GM19239 (cell line): ENCODE measurements at places on chromosomes 1 and 21.

- DNase-seq = no peak
These were observed 41.2 kb downstream of the OPRD1 start for GRCh38 chr1:28853093-28853742.

GRCh38 chr1:11338284-11338924 is 65.4 kb downstream of the UBIAD1 start:
- DNase-seq = no peak

GRCh38 chr1:7145947-7146346 is 360.7 kb downstream of the CAMTA1 start:
- no peak for DNase-seq

DNA sequence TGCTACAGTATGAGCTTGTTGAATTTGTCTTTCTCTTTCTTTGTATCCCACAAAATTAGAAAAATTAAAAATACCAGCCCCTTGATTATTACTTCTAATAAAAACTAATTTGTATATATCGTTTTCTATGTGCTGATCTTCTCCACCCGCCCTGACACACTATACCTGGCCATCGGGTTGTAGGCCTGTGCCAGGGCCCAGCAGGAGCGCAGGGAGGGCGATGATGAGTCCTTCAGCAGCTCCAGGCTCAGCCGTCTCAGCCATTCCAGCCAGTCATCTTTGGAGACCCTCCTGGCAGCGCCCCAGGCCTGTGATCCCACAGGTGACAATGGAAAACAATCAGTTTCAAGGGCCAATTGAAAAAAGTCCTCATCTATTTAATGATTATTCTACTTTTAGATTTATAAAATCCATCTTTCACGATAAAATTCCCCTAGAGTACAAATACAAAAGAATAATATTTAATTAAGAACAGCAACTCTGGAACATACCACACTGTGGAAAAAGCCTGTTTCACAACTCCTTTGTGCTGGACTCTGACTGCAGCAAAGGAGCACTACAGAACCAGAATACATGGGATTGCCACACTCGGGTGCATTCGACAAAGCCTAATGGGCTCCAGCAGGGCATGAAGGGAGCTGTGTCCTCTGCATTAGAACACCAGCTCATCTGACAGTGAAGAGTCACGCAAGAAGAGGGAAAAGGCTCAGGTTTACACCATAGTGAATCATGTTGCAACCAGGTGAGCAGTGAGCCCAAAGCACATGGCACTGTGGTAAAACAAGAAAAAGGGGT is 15.4 kb downstream of the ANGPTL7 start:
- no peak for DNase-seq

DNA sequence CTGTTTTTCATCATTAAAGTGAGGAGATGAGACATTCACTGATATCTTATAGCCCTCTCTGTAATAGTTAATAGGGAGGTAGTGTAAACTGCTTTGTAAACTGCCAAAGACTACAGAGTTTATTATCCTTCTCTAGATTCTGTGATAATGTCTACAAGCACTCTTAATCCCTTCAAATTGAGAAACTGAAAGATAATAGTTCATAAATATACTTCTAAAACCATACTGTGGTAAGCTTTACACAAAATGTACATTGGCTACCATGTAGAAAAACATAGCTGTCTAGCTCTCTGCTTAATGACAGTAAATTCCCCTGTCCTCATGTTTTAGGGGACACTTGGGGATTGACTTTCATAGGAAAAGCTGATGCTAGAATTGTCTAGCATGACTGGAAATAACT is 39.6 kb downstream of the CXADR start:
- no peak for DNase-seq

DNA sequence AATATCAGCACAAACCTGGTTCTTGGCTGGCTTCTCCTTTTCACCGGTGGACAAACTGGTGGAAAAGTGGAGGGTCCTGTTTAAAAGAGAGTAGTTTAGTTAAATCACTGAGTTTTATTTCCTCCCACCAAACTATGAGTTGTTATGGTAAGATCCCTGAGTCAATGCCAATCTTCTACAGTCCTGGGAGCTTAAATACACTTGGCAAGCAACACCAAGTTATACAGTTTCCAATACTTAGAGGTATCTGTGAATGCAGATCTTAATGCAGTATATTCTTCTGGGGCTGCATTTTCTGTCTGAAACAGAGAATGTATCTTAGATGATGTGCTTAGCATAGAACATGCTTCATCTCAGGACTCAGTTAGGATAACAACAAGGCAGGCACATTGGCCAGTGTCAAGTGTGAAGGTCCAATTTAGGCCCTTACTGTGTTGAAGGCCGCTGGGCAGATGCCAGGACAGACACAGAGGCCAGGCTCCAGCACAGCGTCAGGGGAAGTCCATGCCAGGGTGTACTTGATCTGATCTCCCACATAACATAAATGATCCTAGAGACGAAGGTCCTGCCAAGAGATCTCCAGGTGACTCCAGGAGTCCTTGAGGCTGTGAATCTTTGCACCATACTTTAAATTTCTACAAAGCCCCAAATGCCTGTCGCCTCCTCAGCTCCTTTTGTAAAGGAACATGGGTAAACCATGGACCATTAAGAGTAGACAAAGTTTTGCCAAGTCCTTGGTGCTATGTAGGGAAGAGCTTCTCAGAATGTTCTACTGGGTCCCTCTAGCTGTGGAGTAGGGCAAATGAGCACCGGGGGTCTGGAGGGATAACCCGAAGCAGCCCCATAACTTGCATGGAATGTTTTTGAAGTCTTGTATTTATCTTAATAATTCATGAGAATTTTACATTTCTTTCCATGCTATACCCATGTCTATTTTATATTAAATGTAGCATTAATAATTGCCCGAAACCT is 76.8 kb downstream of the KCNJ15 start:
- no peak for DNase-seq

GRCh38 chr1:7629465-7630195 is 141.5 kb upstream of the VAMP3 start:
- DNase-seq = no peak

- DNase-seq = no peak
These were observed 12.5 kb downstream of the MACO1 start for GRCh38 chr1:25443030-25443699.

DNA sequence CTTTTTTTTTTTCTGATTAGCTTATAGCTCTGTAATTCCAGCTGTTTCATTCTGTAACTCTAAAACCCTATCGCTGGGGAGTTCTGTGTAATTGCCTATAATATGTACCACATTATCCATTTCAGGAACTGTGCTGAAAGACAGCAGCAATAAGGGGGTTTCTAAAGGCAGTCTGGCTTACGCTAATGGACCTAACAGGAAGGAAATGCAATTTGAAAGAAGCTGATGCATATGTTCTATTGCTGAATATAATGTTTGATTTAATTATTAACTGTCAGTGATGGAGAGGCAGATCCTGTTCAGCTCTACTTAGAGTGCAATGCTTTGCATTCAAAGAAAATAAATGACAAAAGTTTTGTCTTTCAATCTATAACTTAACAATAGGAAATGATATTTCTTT is 209.4 kb upstream of the SNX7 start:
- no peak for DNase-seq

- no peak for DNase-seq
These were observed 178.1 kb upstream of the RUNX1 start for GRCh38 chr21:35226968-35227744.

DNA sequence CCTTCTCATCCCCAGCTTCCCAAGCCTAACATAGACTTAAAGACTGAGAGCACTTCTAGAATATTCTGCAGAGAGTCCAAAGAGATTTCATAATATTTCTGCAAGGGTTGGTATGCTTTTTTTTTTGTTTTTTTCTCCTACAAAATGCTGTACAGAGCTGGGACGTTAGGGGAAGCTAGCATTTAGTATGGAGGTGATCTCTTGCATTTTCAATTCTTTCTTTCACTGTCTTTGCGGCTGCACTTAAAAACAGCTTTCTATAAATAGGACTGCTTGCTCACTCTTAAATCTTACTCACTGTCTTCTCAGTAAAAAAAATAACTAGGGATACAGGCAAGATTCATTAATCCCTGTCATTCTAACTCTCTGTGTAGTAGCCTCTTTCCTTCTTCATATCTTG is 7.4 kb downstream of the DSCAM start:
- DNase-seq = no peak

DNA sequence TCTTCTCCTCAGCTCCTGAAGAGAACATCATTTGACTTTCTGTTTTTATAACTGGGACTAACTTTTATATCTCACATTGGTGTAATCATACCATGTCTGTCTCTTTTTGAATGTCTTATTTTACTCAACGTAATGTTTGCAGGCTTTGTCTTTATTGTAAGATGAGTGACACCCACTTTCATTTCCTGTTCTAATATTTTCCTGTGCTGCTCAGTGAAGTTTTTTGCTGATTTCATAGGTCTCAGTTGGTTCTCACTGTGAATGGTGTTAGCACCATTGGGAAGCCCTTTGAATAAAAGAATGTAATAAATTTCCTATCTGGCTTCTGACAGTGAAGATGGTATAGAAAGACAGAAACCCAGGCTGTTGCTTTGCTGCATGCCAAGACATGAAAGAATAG is 84.0 kb downstream of the RAVER2 start:
- DNase-seq = no peak

- DNase-seq = no peak
These were observed 87.3 kb upstream of the CD1D start for GRCh38 chr1:158093376-158093775.

GRCh38 chr1:115814685-115815398 is 26.1 kb downstream of the NHLH2 start:
- no peak for DNase-seq

GRCh38 chr1:40064797-40065499 is 24.4 kb downstream of the CAP1 start:
- peak; percentile 20 for DNase-seq

- peak; percentile 61 for DNase-seq
These were observed 76.6 kb downstream of the NDUFS5 start for GRCh38 chr1:39102537-39103327.

GRCh38 chr1:197696372-197696771 is 78.9 kb downstream of the DENND1B start:
- DNase-seq = no peak

GRCh38 chr21:41142051-41142795 is 25.7 kb upstream of the BACE2 start:
- DNase-seq = no peak

- no peak for DNase-seq
These were observed 22.1 kb downstream of the SSX2IP start for GRCh38 chr1:84668185-84668584.

DNA sequence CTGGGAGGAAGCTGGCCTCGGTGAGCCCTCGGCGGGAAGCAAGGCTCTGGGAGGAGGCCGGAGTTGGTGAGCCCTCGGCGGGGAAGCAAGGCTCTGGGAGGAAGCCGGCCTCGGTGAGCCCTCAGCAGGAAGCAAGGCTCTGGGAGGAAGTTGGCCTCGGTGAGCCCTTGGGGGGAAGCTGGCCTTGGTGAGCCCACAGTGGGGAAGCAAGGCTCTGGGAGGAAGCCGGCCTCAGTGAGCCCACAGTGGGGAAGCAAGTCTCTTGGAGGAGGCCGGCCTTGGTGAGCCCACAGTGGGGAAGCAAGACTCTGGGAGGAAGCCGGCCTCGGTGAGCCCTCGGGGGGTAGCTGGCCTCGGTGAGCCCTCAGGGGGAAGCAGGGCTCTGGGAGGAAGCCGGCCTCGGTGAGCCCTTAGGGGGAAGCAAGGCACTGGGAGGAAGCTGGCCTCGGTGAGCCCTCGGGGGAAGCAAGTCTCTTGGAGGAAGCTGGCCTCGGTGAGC is 36.0 kb downstream of the KRTAP10-1 start:
- no peak for DNase-seq

DNA sequence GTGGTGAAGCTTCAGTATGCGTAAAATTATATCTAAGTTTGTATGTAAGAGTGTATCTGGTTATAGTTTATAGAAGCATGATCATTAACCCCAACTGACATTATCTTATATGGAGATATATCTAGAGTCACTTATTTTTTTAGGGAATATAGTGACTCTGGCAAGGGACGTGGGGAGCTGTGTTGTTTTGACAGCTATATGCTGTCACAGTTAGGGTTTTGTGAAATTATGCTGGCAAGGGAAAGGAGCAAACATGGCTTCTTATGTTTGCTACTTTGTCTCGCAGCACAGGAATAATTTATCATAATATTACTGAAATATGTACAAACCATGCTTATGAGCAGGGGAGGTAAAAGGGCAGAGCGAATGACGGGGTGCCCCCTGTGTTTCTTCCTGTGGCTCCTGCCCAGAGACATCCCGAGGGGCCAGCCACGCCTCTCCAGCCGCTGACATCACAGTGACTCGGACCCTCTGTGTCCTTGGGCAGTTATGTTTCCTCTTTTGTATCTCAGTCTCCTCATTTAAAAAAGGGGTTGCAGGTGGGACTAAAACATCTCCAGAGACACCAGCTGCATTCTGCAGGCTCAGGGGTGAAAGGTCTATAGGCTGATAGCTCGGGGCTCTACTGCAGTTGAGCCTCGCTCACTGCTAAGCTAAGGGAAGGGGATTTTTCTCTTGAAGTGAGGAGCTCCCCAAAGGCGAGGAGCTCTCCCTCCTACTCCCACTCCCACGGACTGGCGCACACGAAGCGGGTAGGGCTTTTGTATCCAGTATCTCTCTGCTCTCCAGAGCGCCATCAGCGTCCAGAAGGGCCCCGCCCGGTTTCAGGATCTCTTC is 14.9 kb downstream of the A3GALT2 start:
- no peak for DNase-seq

DNA sequence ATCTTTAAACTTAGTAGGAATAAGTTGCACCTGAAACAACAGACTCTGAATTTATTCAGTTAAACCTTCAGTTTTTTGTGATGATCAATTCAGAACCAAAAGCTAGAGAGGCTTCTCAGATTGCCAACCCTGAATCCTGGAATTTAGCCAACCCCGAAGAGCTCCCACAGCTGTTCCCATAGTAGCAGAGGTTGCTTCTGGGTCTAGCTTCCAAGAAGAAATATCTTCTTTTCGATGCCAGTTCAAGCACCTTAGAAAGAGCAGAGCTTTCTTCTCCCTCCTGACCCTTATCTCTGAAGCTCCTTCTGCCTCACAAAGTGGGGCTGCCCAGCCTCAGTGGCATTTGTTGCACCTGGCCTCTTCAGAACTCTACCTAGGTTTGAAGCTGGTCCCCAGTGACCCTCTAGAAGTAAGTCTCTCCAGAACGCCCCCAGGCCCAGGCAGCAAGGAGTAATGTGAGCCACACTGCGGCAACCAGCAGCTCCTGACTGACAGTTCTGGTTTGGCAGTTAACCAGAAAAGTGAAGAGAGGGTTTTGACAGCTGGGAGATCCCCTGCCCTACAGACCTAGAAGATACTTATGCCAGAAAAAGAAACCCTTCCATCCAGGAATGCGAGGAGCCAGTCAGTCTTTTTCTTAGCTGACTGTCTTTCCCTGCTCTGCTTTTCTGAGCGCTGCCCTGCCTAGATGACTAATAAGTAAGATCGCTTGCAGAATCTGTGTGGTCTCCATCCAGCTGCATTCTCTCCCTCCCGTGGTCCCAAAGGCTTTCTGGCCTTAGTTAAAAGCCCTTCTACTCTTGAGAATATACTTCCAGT is 165.9 kb downstream of the ADGRL4 start:
- DNase-seq = no peak

DNA sequence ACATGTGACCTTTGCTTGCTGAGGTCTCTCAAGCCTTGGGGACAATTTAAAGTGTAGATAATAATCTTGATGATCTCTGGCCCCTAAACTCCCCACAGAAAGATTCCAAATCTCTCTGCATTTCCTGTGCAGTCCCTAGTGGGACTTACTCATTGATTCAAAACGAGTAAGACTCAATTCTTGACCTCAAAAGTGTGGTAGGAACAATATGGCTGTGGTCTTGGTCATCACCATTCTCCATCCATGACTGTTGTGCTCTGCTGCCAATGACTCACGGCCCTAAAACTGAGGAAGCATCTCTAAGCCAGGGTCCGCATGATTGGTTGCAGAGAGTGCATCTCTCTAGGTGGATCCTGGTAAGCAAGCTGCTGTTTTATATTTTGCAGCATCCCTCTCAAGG is 268.0 kb downstream of the PTGER3 start:
- DNase-seq = no peak
